Fibroblast of skin of back (primary cell): ENCODE measurements at places on chromosomes 5 and 9.

- DNase-seq, result no peak
Measured at GRCh38 chr9:6490863-6491262, 77.9 kb downstream of the UHRF2 start.

DNA sequence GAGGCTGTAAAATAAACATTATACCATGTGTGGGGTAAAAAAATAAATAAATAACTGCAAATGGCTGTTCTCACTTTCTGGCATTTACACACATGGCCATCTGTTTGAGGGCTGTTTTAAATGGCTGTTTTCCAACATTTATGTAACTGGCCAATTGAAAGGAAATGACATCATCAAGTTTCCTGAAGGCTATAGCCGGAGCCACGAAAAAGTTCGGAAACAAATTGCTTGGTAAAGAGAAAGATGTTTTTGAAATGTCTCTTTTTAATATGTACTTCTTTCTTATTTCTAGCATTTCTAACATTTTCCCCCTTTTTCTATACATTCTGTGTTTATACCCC, 95.4 kb upstream of the DAB2 start:
- peak; percentile 96 for DNase-seq

DNA sequence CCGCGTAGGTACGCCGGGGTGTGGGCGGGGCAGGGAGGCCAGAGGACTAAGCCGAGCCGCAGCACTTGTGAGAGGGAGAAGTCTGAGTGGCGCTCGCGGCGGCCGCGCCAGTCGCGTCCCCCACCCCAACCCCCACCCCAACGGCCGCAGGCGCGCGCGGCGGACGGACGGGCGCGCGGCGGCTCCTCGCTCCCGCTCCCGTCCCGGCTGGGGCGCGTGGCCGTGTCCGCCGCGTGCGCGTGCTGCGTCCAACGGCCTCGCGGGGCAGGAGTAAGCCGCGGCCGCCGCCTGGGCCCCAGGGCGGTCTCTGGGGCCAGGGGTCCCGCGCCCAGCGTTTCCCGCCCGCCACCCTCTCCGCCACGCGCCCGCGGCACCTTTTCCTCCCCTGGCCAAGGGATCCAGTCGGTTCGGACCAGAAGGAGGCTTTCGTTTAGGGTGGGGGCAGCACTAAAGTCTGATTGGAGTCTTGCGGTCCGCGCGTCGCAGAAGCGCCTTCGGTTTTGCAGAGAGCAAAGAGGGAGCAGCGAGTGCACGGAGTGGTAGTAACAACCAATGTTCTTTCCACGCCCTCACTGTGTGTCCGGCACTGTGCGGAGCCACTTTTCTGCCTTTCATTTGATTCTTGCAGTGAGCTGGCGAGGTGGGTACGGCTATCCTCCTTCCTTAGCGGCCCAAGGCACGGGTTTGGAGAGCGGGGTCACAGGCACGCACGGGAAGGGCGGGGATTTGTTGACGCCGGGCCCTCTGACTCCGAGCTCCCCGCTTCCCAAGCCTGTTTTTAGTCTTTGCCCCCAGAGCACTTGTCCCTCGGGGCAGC, 483 bp downstream of the G3BP1 start:
- DNase-seq, result peak; percentile 31

GRCh38 chr5:18052569-18052968, 418.3 kb downstream of the TAF11L14 start:
- DNase-seq, result no peak

GRCh38 chr5:181131514-181131913, 545 bp upstream of the OR2V1 start:
- DNase-seq, result no peak

- no peak for DNase-seq
Measured at GRCh38 chr5:107977550-107978071, 306.9 kb upstream of the EFNA5 start.

GRCh38 chr9:25975667-25976066, 297.4 kb upstream of the TUSC1 start:
- DNase-seq, result no peak

- DNase-seq, result no peak
Measured at GRCh38 chr5:143219696-143220095, 183.8 kb downstream of the NR3C1 start.

DNA sequence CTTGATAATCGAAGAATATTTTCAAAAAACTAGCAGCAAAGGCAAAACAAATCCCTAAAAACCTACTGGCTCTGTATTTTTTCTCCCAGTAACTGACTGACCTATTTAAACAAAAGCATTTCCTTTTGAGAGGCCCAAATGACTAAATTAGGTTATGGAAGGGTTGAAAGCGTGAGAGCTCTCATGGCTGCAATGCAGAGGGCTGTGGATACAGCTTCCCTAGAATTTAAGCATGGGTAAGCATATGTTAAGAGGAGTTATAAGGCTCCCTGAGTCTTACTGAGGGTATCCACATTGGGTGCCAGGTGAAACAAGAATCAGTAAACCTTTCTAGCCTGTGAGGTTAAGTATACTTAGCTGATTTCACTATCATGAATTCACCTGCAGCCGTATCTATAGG, 32.3 kb downstream of the SHISAL2B start:
- DNase-seq, result no peak

DNA sequence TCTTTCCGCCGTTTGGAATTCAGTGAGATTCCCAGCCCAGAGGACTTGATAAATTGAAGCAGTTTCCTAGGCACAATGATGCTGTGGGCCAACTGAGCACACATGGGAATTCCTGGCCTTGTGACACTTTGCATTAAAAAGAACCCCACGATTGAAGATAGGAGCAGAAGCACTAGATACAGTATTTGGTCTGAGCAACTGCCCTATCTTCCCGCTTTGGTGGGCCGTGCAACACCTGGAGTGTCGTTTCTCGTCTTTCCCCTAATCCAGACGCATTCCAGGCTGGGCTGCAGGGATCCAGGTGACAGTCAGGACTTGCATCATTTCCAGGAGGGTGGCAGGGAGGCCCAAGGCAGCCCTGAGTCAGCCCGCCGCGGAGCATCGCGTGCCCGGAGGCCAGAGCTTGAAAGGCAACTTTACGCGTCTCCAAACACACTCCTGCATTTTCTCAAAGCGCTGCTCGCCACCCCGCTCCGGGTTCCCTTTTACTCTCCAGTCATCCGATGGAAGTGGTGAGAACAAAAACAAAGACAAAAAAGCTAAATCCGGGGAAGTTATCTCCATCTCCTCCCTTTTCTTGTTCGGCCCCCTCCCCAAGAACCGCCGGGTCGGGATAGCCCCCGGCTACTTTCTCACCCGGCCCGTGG, 753 bp upstream of the STC2 start:
- peak; percentile 84 for DNase-seq

GRCh38 chr5:160477266-160477970, 55.8 kb downstream of the PTTG1 start:
- peak; percentile 25 for DNase-seq

GRCh38 chr9:133683586-133684120, 47.5 kb downstream of the DBH start:
- DNase-seq, result peak; percentile 61

DNA sequence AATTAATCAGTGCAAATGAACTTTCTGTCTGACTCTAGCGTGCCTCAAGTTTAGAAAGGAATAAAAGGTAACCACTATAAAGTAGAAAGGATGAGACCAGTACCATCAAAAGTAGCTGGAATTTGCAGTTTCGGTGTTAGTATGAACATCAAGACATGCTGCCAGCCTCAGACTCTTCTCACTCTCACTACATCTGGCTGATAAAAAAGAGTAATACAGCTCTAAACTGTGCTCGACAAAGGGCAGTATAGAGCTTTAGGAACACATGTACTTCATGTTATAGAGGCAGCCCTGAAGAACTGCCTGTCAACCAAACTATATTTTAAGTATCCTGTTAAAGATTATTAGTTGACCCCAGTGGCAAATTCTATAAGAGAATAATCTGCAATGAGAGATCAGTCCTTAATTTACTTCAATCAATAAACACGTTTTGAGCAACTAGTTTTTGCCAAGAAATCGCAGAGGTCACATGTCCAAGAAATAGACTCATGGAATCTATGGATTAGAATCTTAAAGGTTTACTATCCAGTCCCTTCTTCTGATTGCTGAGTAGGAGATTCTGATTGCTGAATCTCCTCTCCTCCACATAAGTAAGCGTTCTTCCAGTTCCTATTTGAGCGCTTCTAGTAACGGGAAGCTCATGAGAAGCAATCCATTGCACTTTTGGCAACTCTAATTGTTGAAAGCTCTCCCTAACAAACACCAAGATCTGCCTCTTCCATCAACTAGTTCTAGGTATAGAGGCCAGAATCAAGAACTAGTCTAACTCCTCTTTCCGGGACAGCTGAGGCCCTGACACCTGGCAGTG, 941 bp downstream of the XPA start:
- DNase-seq, result peak; percentile 12

GRCh38 chr9:121299467-121300282, 31.7 kb downstream of the GSN start:
- peak; percentile 47 for DNase-seq
